ENCODE measurements at places on chromosomes 2 and 18.

DNA sequence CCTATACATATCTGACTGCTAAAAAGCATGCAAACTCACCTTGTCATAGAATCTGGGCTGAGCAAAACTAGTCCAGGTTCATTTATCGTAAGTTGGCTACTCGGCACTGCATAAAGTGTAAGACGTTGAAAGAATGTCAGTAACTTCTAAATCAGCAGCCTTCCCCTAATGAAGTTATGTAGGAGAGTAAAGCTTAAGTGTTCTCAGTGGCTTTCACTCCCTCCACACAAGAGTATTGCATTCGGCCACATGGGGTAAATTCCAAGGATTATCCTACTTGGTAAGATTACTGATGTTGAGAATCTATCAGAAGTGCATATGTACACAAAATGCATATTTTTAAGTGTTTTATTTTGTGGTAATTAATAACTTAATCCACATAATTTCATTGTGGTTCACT lies 130.1 kb downstream of the LCLAT1 start:
- DNase-seq, result no peak

DNA sequence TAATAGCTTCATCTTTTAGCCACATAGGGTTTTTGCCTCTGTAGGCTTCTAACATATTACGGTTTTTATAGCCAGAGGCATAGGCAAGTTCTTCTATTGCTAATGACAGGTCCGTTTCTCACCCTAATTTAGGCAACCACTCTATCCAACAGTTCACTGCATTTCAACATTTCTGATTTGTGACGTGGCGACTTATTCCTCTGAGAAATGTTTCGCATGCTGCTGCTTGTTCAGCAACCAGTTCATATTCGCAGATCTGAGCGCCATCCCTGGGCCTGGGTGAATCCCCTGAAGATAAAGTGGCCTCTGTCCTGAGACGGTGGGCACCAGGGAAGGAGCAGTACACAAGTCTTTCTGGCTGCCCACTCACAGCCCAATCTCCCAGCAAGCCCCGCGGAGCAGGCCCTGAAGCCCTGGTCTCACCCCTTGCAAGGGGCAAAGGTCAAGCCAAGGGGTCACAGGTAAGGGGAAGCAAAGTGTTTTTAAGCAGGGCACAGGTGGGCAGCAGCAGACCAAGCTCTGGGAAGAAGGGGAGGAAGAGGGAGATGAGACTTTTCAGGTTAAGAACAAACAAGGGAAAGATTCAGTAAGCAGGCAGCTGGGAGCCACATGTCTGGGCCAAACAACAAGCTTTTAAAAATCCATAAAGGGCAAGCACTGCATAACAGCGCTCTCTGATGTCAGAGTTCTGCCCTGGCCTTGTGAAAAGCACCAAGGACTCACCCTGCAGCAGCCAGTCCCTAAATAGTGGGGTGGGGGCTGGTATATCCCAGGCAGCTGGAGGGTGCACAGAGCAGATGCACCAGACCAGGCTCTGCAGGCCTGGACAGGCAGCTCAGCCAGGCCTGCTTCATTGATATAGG lies 10.8 kb upstream of the COX7A2L start:
- DNase-seq, result no peak

GRCh38 chr2:169329688-169330554 lies 32.4 kb downstream of the LRP2 start:
- DNase-seq, result no peak

DNA sequence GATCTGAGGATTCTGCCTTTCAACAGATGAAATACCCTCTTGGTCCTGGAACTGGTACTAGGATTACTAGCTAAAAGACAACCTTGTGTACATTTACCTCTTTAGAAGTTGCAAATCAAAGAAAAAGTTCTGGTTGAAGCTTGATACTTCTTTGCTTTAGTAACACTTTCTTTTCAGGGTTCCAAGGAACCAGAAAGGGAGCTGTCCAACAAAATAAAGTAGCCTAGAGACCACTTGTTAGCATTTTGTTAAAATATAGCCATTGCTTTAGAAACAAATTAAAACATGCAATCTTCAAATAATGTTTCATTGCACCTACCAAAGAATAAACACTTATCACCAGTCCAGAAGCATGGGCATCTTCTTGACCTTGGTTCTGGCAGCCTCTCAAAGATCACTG lies 117.9 kb upstream of the MAP3K20 start:
- no peak for DNase-seq

DNA sequence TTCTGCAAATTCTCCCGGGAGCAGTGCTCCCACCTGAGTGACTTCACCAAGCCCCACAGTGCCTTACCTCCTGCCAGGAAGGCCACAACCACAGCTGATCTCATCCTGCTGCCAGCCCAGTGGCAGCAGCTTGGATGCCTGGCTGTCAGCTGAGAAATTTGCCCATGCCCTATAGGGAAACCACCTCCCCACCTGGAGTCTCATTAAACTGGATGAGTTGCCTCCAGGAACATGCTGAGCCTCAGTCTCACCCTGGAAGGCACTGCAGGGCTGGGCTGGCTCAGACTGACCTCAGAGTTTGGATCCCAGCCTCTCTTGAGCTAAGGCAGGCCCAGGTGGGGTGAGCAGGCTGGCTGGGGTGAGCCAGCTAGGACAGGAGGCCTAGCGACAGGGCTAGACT lies 23.3 kb downstream of the REEP1 start:
- DNase-seq, result no peak

GRCh38 chr2:5988120-5988519 lies 295.9 kb downstream of the SOX11 start:
- DNase-seq, result no peak

- no peak for DNase-seq
Measured at GRCh38 chr2:50004667-50005066, 850.4 kb upstream of the FSHR start.
